NCI-H446 (cell line): ENCODE measurements at places on chromosomes 7 and 10.

- no peak for DNase-seq
These were observed 630.4 kb upstream of the PFKP start for GRCh38 chr10:2436933-2437332.

GRCh38 chr7:24284699-24285506 is 913 bp downstream of the NPY start:
- no peak for DNase-seq

GRCh38 chr10:96493871-96494525 is 19.7 kb downstream of the TLL2 start:
- DNase-seq, result no peak

GRCh38 chr7:70637726-70638125 is 494.2 kb upstream of the GALNT17 start:
- DNase-seq, result no peak

GRCh38 chr7:129854401-129854800 is 98.4 kb downstream of the UBE2H start:
- no peak for DNase-seq
